ENCODE measurements at places on chromosomes 7 and 10. TPM values are rescaled to one million over a fixed set of nuclear protein-coding genes. Genes with fewer than 3 reads are reported as not detected.
A peak's percentile ranks its signal among the peaks of the same experiment; 100 is the strongest.

GRCh38 chr7:42345478-42346299 lies 108.7 kb upstream of the GLI3 start:
- no peak for DNase-seq

IFIT3 gene
- total RNA-seq, result 27.2 TPM

FAM131B gene
- total RNA-seq, result 0.38 TPM

DNA sequence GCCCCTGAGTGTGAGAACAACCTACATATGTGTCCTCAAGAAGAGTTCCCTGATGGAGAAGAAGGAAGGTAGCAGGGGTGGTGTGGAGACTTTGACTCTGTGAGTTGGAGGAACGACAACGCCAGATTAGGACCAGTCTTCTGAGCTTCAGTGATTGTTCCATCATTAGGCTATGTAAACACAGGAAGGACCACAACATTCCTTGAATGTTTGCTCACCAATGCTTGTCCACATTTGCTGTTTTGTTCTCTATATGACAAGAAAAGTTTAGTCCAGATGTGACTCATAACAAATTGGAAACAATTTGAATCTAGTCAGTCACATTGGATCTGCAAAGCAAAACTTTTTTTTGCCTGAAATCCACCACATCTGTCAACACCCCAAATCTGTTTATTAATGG lies 62.7 kb downstream of the ENTPD1 start:
- no peak for DNase-seq

- DNase-seq, result no peak
Measured at GRCh38 chr7:77320137-77320536, 96.0 kb downstream of the GSAP start.

DNA sequence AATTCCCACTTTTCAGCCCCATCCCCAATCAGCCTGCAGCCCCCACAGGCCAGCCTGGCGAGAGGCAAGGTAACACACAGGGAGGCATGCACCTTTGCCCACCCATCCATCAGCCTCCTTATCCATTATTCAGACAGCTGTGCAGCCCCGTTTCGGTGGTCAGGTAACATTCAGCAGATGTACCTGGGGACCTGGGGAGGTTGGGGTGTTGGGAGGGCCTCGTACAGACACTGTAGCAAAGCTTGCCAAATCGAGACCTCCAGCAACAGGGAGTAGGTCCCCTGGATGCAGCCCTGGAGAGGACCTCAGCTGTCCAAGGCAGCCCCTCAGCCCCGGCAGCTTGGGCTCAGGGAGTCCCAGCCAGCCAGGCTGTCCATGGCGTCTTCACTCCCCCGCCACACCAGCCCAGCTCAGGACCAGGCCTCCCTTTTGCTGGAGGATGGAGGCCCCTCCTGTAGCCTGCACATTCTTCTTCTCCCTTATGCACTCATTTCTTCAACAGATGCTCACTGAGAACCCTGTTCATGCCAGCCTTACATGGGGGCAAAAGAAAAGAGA lies 8.5 kb upstream of the DRGX start:
- DNase-seq, result no peak

DNA sequence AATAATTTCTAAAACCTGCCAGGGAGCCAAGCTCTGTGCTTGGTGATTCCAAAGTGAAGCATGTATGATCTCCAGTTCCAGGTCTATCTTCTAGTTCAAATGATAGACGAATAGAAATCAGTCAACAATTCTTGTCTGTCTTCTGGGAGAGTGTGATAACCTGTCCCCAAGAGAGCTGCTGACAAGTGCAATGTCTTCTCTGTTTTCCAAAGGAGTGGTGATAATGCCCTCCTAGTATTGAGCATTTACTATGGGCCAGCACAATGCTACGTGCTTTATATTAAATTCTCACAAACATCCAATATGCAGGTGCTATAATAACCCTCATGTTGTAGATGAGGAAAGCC lies 10.2 kb downstream of the MXI1 start:
- no peak for DNase-seq

DNA sequence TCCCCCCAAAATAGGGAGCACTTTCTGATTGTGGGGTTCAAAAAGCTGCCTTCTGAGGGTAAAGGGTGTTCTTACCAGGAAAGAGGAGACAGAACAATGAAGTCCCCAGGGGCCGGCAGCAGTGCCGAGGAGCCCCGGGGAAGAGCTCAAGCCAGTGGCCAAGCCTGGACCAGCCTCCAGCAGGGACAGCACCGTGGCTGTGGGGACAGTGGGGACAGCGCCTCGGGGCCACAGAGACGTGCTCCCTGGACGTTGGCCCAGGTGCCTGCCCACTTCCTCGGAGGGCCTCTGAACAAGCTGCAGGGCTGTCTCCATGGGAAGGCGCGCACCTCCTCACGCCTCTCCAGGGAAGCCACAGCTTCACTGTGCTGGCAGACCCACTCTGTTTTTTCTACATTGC lies 312.6 kb downstream of the PTPRN2 start:
- DNase-seq, result peak; percentile 6

GRCh38 chr7:12725575-12726316 lies 38.3 kb downstream of the ARL4A start:
- DNase-seq, result no peak

GRCh38 chr7:157713591-157713990 lies 376.8 kb downstream of the DNAJB6 start:
- DNase-seq, result peak; percentile 7
